ENCODE measurements at places on chromosomes 5 and 9.

DNA sequence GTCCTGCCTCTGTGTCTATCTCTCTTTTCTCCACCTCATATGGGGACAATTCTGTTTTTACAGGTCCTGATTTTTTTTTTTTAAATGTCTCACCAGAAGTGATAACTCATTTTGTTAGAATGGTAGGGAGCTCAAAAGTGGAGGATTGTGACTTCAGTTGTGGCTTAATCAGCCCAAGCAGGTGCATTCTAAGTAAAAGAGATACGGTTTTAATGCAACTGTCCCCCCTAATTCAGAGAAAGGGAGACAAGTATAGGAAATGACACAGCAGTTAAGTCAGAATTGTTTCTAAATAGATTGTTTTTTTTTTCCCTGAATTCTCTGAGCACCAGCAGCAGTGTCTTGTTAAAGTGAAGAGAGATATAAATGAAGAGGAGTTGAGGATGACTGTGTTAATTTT is 24.5 kb downstream of the MAST4 start:
- no peak for ATAC-seq

DNA sequence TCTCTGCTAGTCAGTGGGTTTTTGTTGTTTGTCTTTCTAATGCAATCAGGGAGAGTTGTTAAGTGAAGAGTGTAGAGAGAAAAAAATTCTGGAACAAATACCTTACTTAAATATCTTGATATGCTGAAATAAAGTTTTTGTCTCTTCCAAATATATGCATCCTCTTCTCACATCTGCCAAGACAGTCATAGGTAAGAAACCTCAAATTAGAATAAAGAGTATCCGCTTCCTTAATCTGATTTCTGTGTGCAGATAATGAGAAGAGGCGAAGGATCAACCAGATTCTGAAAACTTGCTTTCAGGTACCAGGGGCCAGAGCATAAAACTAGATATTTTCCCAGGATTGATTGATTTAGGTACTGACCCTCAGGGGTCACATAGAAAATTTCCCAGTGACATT is 11.3 kb upstream of the IL6ST start:
- ATAC-seq: no peak

GRCh38 chr5:57650360-57651069 is 167.9 kb upstream of the ACTBL2 start:
- no peak for ATAC-seq

DNA sequence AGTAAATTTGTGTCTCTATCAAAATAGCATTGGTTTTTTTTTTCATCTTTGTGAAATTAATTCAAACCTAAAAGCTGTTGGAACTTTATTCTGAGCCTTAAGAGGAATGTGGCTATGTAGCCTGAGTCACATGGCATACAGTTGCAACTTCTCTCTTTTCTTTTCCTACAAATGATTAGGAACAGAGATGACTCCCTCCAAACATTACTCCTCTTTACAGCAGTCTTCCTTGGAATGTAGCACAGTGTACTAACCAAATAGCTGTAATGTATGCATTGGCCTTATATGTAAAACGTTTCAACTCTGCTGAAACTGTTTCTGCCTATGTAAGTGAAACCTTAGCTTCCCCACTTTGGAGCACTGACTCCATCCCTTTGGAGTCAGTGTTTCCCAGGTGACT is 100.9 kb upstream of the MAP1B start:
- ATAC-seq: no peak

GRCh38 chr9:87270848-87271234 is 226.8 kb upstream of the DAPK1 start:
- no peak for ATAC-seq

DNA sequence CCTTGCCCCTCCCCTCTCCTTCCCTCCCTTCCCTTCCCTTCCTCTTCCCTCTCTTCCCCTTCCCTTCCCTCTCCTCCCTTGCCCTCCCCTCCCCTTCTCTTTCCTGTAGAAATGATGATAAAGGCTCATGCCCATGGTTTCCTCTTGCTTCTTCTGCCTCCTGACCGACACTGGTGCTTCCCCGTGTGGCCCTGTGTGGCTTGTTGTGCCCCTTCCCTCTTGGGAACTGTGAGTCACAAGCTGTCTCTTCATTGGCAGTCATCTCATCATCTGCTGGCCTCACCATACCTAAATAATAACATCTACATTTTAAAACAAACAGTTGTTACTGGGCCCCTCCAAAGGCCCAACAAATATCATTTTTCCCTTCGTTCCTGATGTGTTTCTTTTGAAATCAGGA is 11.7 kb upstream of the CARNMT1 start:
- no peak for ATAC-seq

GRCh38 chr9:111961009-111961408 is 64.4 kb downstream of the UGCG start:
- no peak for ATAC-seq

GRCh38 chr5:140633021-140633471 is at the start of gene CD14:
Gene CD14, minus strand, starts transcription at chr5:140633175. Its CDS starts 104 bp downstream, at chr5:140633071.
- peak; percentile 34 for ATAC-seq

- peak; percentile 60 for ATAC-seq
These were observed 825.9 kb upstream of the GRAMD2B start for GRCh38 chr5:125597338-125597737.

DNA sequence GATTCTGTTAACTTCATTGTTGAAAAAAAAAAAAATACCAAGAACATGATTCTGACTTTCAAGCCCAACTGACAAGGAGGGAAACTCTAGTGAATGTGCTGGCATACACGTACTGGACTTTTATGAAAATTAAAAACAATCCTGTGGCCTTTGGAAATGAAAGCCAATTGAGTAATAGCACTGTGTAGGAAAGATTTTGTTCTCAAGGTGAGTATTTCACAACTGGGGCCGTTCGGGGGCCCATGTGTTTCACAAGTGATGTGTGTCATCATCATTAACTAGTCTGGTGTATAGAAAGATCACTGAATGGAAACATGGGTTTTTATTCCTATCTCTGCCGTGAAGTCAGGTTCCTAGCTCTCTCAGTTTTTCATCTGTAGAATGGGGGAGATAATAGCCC is 605.0 kb upstream of the CLINT1 start:
- ATAC-seq: no peak

GRCh38 chr9:86519066-86519615 is 164.9 kb upstream of the TUT7 start:
- no peak for ATAC-seq

DNA sequence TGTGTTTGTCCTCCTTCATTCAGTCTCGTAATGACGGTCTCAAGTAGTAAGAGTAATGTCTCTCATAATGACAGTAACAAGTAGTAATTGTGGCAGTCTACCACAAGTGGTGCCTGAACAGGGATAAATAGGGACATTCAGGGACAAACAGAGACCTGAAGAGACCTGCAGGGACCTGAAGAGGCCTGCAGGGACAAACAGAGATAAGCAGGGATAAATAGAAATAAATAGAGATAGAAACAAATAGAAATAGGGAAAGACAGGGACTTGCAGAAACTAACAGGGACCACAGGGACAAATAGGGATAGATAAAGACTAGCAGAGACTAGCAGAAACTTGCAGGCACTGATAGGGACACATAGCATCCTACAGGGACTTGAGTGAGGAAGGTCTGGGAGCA is 7.9 kb downstream of the UGT3A2 start:
- ATAC-seq: no peak

GRCh38 chr9:98284754-98285153 is 29.3 kb upstream of the TBC1D2 start:
- ATAC-seq: no peak

DNA sequence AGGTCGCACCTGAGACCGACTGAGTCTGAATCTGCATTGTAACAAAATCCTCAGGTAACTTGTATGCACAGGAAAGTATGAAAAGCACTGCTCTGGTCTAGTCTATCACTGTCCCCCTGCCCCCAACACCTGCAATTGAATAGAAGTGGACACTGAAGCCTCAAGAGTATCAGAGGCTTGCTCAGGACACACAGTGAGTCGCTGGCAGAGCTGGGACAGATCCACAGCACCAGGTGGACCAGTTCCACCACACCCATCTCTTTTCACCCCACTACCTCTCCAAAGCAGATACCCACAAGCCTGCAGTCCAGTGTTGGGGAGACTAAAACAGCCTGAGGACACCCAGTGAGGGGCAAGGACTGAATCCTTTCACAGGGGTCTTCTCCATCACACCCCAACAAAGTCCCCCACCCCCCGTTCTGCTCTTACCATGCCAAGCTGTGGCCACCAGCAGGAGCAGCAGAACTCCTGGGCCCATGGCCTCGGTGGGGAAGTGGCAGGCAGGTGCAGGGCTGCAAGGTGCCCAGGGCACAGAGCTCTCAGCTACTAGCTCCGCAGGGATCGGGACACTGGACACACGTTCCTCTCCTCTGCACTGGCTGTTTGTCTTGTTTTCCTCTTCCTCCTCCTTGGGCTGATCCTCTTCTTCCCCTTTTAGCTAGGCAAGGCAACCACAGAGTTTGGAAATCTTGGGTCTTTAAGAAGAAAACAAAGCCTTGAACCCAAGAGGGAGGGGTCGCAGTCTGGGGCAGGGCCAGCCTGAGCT is at the start of gene CSF1R:
Gene CSF1R (minus strand): TSS at position 605 of the 766 bp plus-strand sequence. CDS start 127 bp downstream, at position 478.
- no peak for ATAC-seq

GRCh38 chr5:144189800-144190429 is 19.2 kb downstream of the KCTD16 start:
- peak; percentile 88 for ATAC-seq

GRCh38 chr5:64269164-64269563 is 103.5 kb downstream of the RNF180 start:
- no peak for ATAC-seq

DNA sequence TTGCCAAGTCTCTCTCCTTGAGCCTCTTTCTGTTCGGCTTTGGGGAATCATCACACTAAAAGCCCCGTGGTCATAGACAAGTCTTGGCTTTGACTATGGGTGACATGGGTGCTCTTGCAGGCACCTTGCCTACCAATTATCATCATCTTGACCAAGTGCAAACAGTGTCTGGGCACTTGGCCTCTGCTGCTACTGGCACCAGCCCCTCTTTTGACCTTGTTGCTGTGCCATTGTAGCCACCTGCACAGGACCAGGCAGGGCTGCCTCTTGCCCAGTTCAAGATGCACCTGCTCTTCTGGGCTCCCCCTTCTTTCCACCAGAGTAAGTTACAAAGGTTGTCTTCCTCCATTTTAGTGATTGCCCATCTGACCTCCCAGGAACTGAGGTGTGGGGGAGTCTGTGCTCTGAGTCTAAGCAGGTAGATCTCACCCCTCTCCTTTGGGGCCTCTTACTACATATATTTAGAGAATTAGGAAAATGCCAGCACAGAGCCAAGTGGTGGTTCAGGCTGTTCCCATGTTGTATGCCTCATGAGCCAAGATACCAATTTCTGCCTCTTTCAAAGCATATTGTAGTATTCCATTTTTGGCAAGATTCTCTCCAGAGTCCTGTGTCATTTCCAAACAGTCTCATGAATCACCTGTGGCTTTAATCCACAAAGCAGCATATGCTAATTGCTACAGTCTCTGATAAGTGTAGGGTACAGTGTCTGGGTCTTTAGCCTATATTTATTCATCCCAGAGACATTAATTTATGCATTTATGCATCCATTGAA is 142.9 kb upstream of the DAP start:
- no peak for ATAC-seq

DNA sequence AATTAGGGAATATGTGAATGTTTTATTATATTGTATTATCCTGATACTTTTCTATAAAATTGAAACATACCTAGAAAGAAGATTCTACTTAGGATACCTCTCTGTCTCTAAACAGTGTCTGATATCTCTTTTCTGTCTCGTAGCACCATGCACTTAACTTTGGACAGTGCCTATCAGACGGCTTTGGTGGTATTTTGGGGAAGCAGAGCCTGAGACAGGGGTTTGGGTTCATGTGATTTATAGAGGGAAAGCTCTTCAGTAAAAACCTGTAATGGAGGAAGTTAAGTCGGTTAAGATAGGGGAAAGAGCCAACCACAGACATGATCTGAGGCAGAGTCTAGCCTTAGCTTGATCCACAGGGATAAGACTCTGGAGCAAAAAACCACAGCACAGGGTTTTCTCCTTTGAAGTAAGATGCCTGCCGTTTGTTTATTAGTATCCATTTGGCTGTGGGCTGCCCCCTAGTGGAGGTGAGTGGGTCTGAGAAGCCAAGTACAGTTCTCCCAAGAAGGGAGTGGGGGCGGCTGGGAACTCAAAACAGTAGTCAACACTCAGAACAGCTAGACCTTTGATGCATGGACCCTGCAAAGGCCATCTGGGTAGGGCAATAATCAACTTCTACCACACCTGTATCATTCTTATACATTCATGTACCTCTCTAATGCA is 141.2 kb upstream of the ASTN2 start:
- peak; percentile 52 for ATAC-seq

DNA sequence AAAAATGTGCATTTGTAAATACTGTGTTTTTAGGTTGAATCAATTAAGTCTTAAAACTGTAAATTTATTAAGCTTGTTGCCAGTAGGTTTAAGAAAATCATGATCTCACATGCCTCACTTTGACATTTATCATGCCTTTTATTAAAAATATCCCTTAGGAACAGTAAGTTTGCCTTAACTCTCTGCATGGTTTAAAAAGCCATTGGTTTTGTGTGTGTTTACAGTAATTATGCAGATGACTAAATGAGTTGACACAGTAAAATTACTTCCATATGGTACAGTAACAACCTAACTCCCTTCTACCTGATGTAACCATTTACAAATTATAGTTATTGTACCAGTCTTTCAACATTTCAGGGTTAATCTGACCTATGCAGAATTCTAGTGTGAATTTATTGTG is 6.5 kb downstream of the RPS6 start:
- peak; percentile 28 for ATAC-seq

DNA sequence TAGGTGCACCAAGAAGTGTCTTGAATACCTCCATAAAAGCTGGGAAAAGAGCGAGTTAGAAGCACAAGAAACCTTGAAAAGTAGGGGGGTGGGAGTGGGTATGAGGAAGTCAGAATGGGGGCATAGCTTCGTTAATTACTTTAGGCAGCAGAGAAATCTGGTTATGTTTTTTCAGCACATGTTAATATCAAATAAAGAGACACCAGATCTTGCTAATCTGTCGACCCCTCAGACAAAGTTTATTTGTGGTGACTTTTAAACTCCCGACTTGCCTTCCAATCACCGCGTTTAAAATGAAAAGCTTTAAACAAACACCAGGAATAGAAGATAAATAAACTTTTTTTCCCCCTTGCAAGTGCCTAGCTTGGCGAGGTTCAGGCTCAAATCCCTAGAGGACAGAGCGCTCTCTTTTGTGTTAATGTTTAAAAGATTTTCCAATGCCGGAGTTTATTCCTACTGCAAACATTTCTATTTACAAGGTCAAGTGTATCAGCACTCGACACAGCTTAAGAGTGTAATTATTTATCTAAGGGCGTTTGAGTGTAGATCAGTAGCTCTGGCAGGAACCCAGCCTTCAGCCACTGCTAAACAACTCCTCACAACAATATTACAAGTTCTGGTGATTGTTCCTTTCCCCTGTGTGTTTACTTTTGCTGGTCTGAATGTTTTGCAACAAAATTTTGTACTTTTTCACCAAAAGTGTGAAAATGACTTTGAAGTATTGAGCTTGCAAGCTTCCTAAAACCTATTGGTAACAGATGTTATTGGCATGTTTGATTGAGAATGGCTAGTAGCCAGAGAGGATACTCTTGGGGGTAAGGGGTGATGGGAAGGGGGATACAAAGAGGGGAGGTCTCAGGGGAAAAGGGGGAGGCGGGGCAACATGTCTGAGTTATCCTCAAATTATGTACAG is 3.8 kb downstream of the GAS1 start:
- ATAC-seq: no peak

Measured in motor neuron (in vitro differentiated cells).